Upper lobe of right lung (tissue), 1 donor: ENCODE measurements at places on chromosomes 7 and 10.

GRCh38 chr10:79905322-79906314 is 43.3 kb downstream of the SFTPD start:
- no peak for DNase-seq

GRCh38 chr7:36131499-36131898 is 21.6 kb upstream of the EEPD1 start:
- DNase-seq: no peak

- DNase-seq: peak; percentile 48
Observed at GRCh38 chr10:124351481-124352220, 67.1 kb downstream of the OAT start.

GRCh38 chr7:70334871-70335270 is 736.6 kb downstream of the AUTS2 start:
- DNase-seq: no peak

DNA sequence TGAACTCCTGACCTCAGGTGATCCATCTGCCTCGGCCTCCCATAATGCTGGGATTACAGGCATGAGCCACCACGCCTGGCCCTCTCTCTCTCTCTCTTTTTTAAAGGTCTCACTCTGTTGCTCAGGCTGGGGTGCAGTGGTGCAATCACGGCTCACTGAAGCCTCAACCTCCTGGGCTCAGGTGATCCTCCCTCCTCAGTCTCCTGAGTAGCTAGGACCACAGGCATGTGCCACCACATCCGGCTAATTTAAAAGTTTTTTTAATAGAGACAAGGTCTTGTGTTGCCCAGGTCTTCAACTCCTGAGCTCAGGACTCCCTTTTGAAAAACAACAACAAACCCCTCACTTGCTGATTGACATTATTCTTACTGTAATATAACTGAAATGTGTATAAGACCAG is 11.6 kb downstream of the PALD1 start:
- no peak for DNase-seq
